ENCODE measurements at places on chromosomes 12 and 14.
A peak's percentile ranks its signal among the peaks of the same experiment; 100 is the strongest.

DNA sequence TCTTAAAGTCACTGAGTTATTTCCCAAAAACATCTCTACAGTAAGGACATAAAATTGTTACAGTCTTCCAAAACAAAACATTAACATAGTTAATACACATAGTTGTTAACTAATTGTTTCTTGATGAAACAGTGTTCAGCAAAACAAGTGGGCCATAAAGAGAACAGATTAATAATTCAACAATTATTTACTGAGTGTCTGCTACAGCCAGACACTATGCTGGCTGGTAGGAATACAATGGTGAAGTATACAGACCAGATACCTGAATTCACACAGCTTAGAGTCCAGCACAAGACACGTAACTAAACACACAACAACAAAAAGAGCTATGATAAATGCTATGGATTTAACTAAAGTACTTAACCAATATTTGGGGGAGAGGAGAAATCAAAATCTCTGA lies 47.0 kb downstream of the PPP1R12A start:
- DNase-seq, result no peak

DNA sequence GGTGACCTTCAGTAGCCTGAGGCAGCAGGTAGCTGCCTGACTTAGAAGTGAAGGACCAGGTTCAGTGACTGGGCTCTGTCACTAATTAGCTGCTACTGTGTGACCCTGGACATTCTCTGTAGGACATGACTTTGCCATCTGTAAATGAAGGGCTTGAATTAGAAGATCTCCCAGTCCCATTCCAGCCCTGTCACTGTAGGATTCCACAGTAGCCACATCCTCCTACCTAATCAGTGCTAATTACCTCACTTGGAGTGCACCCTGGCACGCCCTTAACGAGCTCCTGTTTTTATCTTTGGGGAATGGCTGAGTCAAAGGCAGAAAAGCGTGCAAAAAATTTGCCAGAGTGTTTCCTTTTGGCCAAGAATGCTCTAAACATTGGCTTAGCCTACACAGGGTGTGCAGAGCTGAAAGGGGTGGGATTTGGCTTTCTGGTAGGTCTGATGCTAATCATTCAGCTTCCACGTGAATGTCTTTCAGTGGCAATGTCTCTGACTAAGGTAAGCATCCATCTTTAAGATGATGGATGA lies 6.8 kb downstream of the NTF3 start:
- no peak for DNase-seq

GRCh38 chr12:78002878-78003277 lies 172.2 kb downstream of the NAV3 start:
- no peak for DNase-seq

- DNase-seq, result no peak
These were observed 97.1 kb upstream of the PRICKLE1 start for GRCh38 chr12:42686514-42687172.

GRCh38 chr12:28099871-28100270 lies 90.4 kb upstream of the CCDC91 start:
- no peak for DNase-seq

GRCh38 chr12:55830601-55831446 lies 1.4 kb upstream of the DNAJC14 start:
- peak; percentile 39 for DNase-seq

- no peak for DNase-seq
These were observed 22.1 kb downstream of the ACVR1B start for GRCh38 chr12:51973560-51973959.

- no peak for DNase-seq
These were observed 106.2 kb upstream of the RPH3A start for GRCh38 chr12:112685321-112685720.

DNA sequence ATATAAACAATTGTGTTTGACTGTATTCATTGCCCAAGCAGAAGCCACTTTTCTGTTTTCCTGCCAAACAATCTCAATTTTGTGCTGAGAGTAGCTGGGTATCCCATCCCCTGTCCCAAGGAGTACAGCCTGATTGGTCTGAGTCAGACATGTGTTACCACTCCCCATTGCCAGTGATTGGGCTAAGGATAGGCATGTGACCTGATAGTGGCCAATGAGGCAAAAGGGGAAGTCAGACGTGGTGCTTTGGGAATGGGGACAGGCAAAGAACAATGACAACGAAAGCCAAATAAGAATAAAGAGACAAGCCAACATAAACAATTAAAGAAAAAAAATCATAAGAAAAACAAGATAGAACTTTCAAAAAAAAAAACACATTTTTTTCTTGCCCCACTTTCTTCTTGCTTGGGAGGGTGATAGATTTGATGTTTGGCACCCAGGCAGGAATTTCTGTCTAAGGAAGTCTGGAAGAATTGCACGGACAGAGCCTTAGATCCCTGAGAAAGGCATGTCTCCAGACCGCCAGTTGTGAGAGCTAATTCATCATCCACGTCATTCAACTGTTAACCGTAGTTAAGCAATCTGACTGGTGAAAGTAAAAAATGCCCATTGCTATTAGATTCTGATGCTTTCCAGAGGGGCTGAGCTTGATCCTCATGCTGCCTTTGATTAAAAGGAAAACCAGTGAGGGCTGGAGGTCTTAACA lies 626.6 kb upstream of the TMEM132C start:
- no peak for DNase-seq
